ENCODE measurements at places on chromosomes 7 and 10.

- no peak for DNase-seq
Measured at GRCh38 chr10:126639084-126639483, 31.4 kb downstream of the C10orf90 start.

DNA sequence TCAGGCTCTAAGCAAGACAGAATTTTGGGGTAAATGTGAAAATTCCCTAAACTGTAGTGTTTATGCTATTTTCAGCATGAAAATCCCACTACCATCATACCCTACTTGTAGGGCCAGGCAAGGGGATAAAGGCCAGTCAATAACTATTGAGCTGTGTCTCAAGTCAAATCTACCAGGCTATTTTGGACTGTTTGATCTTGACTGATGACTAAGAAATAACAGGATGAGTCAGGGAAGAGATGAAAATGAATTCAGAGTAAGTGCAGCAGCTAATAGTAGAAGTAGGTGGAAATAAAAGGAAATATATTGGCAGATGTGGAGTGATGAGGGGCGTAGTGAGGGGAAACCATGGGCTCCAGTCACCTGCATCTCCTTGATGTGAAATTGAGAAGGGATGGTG is 225.8 kb upstream of the PHYHIPL start:
- DNase-seq, result no peak

GRCh38 chr10:80671847-80672246 is 134.1 kb downstream of the SH2D4B start:
- DNase-seq, result no peak

DNA sequence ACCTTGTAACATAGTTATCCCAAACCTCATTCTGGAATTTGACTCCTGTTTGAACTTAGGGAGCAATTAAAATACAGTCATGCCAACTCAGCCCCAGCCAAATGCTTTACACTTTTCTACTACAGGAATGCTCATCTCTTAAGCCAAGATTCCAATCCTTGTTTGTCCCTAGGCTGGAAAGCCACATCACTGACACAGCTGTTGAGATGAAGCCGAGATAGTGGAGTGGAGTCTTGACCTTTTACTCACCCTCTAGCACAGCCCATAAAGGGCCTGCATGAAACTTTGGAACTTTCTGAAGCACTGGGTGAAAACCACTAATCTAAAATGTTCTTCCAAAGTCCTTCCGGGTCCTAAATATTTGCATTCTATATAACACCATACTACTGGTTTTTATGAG is 247.3 kb downstream of the ETV1 start:
- no peak for DNase-seq

DNA sequence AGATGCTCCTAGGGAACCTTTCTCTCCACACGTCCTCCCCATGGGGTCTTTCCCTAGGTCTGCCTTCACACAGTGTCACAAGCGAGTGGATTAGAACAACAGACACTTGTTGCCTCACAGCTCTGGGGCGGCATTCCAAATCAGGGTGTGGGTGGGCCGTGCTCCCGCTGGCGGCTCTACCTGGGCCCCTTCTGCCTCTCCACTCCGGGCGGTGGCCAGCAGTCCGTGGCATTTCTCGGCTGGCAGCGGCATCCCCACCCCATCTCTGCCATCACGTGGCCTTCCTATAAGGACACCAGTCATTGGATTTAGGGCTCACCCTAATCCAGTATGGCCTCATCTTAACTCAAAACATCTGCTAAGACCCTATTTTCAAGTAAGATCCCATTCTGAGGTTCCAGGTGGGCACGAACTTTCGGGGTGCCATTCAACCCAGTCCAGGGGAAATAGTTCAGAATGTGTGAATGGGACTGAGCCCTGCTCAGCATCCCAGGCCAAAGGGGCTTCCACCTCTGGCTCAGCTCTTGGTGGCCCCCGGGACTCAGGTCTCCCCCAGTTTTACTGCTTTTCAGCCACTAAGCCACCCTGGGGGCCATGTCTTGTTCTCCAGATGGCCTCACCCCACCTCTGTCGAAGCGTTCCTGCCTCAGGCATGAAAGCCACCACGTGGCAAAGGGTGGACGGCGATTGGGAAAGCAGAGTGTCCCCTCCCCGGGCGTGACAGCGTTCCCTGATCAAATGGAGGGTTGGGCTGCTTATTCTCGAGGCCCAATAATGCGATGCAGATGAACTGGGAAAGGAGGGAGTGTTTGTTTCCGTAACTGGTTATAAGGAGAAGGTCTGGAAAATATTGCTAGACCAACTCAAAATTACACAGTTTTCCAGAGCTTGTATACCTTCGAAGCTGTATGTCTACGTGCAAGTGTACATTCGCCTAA is 350.0 kb downstream of the GLRX3 start:
- no peak for DNase-seq

DNA sequence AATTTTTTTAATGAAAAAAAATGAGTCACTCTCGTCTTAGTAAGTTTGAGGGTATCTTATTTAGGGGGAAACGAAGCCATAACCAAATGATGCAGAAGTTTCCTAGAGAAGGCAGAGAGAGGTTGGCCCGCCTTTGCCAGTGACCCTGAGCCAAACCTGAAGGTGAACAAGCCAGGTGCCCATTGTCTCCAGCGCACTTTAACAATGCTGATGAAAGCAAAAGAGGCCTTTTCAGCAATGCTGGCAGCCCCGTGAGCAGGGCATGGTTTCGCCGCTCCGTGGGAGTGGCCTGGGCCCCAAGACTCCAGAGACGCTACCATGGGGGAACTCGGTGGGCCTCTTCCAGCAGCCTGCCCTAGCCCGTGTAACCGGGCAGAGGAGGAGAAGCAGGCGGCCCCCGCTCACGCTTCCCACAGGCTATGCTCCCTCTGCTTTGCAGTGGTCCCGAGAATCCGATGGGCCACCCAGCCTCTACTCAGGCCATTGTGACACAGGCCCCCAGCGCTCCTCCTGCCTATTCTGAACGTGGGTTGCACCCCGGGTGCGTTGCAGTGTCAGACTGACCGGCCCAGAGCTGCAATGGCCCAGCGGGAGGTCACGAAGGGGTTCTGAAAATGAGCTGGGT is 14.0 kb upstream of the UNCX start:
- DNase-seq, result no peak

GRCh38 chr10:19302117-19302516 is 253.5 kb downstream of the MALRD1 start:
- no peak for DNase-seq

GRCh38 chr7:117098457-117098856 is 145.2 kb downstream of the ST7 start:
- DNase-seq, result no peak

GRCh38 chr10:121900443-121901174 is 27.2 kb downstream of the ATE1 start:
- DNase-seq, result no peak

DNA sequence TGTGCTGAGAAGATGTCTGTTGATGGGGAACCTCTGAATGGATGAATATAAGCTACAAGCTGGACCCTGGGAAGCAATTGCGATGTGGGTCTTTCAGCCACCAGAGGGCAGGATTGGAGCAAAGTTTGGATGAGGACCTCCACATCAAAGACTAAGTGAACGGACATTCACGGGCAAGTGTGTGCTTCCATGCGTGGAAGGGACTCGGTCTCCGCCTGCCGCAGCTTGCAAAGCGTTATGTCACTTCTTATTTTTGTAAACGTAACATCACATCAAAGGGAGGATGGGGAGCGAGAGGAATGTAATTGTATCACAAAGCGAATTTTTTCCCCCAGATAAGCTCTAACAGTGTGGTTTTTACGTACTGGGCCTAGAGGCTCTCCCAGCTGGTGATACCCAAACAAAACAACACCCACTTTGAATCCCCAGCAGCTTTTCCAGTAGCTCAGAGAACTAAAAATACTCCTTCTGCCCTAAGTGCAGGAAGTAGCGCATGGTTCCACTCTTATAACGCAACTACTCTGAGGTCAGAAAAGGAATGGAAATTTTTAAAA is 65.0 kb downstream of the VWA2 start:
- peak; percentile 87 for DNase-seq

GRCh38 chr7:47766126-47766525 is 182.1 kb downstream of the PKD1L1 start:
- DNase-seq, result no peak

DNA sequence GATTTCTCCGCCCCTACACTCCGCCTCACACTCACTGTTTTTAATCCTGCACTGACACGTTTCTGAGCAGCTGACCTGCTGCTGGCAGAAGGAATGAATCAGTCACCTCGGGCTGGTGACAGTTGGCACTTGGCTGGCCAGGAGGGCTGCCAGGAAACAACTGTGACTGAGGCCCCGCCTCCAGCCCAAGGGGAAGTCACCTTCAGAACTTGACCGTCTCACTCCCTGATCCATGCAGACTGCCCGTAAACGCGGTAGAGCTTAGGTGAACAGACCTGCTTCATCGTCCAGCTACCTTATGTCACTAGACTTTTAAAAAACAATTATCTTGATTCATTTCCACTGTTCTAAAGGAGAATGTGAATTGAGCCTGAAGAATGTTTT is 107.5 kb downstream of the DOCK1 start:
- DNase-seq, result no peak

DNA sequence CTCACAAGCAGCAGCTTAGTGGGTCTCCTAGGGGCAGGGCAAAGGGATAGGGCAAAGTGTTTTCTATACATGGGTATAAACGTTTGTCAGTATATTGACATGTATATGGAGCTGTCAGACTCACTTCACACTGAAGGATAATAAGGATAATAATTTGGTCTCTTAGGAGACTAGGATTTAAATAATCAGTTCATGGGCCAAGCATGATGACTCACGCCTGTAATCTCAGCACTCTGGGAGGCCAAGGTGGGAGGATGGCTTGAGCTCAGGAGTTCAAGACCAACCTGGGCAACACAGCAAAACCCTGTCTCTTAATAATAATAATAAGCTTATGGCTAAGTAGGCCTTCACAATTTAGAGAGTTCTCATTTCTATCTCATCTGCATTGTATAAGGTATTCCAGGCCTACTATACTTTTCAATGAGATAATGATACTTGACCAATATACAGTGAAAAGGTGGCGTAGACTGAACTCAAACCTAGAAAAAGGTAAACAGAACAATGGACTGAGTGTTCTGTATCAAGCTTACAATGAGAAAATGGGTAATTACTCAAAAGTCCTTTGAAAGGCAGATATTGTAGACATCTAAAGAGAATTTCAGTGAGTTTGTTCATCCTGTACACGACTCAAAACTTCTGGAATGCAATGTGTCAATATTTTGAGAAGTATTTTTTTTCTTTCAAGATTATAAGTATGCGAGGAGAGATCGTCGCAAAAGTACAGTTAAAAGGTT is 7.0 kb downstream of the GSAP start:
- no peak for DNase-seq

DNA sequence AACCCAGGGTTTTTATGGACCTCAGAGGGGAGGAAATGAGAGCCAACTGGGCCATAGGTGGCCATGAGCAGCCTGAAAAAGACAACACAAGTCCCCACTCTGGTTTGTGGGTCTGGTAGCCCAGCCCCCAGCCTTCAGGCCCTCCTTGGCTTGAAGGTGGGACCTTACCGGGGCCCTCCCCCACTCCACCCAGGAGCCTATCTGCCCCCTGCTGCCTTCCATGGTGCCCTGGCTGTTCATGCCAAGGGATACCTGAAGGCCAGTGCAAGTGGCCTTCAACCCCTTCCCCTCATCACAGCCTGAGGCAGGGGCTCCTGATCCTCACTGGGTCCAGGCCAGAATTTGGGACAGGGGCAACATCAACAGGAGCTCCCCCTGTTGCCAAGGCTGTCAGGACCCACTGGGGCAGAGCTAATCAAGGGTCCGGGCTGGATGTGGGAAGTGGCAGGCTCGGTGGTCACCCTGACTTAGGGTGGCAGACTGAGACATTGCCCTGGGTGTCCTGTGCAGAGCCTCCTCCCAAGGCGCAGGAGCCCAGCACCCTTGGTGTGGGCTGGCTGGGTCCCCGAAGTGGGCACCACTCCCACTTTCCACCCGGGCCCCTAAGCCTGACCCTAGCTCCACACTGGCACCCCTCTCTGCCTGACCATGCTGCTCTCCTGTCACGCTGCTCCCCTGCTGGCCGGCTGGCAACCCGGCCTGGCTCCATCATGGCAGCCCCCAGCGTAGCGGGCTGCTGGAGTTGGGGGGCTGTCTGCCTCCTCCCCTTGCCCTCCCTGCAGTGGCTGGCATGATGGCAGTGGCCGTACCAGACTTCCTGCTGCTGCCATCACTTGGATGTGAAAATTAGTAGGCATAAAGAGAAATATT is 6.4 kb downstream of the WDFY4 start:
- no peak for DNase-seq

GRCh38 chr10:120641695-120642094 is 184.7 kb downstream of the PLPP4 start:
- no peak for DNase-seq

DNA sequence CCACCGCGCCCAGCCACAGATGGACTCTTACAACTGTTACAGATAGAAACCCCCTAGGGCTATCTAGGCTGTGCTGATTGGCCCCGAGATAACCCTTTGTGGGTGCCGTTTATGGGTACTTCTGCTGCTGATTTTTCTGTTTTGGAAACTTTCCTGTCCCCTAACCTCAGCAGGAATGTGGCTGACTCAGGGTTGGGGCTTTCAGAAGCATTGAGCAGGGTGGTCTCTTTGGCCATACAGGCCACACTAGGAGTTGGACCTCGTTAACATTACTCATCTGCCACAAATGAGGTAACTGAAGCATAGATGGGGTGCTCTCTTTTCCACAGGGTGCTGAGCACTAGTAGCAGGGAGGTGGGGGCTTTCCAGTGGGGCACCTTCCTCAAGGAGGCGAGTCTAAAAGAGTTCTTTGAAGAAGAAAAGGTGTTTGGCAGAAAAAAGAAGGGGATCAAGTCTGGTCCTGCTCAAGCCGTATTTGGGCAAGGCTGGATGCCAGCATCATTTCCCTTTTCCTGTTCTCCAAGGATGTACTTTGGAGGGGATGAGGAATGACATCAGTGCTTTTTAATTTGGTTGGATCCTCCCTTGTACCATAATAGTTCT is 6.4 kb downstream of the ZSCAN25 start:
- DNase-seq, result peak; percentile 66

- no peak for DNase-seq
Measured at GRCh38 chr7:27351786-27352185, 109.2 kb downstream of the EVX1 start.

DNA sequence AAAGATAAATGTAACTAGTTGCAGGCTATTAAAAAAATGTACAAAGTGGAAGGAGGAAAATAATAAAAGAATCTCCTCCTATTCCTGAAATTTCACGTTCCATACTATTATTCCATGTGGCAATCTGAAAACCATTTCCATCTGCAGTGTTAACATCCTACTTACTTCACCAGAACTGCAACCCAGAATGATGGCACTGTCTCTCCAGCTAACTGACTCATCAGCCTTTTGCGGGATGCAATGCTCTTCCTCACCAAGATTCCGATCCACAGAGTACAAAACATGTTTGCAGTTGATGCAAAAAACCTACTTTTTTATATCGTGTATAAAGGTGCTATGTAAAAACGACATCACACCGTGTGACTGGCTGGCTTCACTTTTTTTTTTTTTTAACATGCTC is 50.8 kb downstream of the ESYT2 start:
- no peak for DNase-seq

- peak; percentile 66 for DNase-seq
Measured at GRCh38 chr10:110919971-110920881, 822 bp downstream of the SHOC2 start.

DNA sequence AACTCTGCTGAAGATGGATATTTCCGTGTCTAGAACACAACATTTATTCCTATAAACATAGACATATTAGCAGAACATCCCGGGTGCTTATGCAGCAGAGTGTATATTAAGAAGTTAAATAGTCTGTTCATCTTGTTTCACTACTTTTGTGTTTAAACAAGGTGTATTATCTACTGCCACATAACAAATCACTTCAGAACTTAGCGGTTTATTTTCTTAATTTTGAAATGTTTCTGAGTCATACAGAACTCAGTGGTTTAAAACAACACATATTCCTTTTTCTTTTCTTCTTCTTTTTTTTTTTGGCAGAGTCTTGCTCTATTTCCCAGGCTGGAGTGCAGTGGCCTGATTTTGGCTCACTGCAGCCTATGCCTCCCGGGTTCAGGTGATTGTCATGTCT is 25.8 kb downstream of the DENND10 start:
- no peak for DNase-seq
